HFF-Myc (cell line): ENCODE measurements at places on chromosomes 3 and 15.

GRCh38 chr3:155572085-155572484 lies 172.8 kb downstream of the PLCH1 start:
- DNase-seq, result no peak

GRCh38 chr3:10432156-10432845 lies 73.1 kb downstream of the ATP2B2 start:
- no peak for DNase-seq

- no peak for DNase-seq
Observed at GRCh38 chr3:63975723-63976122, 47.6 kb downstream of the PSMD6 start.

DNA sequence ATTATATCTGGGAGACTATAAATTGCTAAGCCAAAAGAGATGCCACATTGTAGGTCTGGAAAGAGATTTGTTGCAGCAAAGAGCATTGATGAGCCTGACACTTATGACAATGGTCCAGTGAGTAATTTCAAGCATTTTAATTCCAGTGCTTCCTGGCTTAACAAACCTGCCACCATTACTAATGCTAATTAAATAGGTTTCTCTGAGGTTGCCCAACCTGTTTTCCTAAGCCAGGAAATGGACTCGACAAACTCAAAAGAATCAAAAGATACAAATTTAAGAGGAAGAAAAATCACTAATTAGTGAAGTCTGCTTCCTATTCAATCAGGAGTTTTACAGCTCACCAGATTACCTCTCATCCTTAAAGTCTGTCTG lies 36.7 kb upstream of the CTDSPL start:
- DNase-seq, result no peak

DNA sequence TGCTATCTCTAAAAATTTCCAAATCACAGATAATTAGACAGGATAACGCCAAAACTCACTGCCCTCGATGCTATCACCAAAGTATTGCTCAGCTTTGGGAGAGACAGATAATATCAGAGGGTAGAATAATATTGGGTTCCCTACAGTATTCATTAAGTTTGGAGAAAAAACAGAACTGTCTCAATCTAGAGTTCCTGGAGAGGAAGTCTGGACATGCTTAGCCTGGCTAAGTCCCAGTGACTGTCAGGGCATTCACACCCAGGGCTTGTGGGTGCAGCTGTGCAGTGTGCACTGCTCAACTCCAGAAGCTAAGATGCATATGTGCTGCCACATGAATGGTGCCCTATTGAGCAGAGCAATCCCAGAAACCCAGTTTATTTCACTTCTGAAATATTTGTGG lies 459.6 kb upstream of the DPH6 start:
- DNase-seq, result no peak

DNA sequence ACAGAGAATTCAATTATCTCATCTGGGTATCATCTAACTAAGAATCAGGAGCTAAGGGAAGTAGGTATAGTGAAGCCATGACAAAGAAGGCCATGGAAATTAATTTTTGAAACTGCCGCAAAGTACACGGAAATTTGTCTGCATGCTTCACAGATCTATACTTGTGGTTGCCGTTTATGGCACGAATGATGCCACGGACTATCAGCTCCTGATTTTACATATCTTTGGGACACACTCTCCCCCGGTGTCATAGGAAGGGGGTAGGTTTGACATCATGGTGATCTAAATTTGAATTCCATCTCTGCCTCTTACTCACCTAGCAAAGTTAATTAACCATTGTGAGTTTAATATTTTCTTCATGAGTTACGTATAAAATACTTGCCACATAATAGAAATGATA lies 14.0 kb downstream of the ARPP21 start:
- DNase-seq, result no peak

GRCh38 chr3:15557511-15557946 lies 36.0 kb upstream of the COLQ start:
- peak; percentile 52 for DNase-seq

GRCh38 chr15:25903024-25903581 lies 40.0 kb upstream of the ATP10A start:
- no peak for DNase-seq

DNA sequence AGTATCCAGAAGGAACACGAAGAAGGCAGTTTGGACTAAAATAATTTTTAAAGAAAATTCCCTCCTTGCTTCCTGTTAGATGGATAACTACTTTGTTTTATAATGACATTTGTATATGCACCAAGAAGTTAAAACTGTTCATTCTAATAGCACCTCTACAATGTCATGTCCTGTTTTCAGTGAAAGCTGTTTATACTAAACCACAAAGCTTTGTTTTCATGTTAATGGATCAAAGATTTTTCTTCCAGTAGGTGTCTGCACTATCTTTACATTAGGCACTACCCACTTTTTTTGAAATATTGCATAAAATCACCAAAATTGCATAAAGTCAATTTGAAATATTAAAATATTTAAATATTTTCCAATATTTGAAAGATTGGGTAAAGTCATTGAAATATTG lies 10.1 kb downstream of the RARRES1 start:
- DNase-seq, result no peak

DNA sequence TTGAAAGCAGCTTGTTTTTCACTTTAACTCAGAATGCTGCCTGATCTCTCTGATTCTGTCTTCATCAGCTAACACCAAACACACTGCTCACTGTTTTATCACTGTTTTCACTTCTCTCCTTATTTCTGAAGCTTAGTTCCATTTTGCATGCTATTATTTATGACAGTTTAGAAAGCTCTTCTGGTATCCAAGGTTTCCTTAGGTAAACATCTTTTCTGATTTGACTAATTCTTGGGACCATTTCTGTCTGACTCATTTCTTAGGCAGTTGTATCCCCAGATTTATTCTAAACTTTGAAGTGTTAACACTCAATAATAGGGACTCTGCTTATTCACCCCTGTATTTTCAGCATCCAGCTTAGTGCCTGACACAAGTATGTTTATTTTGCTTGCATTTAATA lies 167.7 kb downstream of the BCHE start:
- DNase-seq, result no peak

- DNase-seq, result no peak
Observed at GRCh38 chr3:171328419-171329082, 131.7 kb downstream of the TNIK start.

- DNase-seq, result no peak
Observed at GRCh38 chr3:45100981-45101407, 45.2 kb downstream of the CDCP1 start.

DNA sequence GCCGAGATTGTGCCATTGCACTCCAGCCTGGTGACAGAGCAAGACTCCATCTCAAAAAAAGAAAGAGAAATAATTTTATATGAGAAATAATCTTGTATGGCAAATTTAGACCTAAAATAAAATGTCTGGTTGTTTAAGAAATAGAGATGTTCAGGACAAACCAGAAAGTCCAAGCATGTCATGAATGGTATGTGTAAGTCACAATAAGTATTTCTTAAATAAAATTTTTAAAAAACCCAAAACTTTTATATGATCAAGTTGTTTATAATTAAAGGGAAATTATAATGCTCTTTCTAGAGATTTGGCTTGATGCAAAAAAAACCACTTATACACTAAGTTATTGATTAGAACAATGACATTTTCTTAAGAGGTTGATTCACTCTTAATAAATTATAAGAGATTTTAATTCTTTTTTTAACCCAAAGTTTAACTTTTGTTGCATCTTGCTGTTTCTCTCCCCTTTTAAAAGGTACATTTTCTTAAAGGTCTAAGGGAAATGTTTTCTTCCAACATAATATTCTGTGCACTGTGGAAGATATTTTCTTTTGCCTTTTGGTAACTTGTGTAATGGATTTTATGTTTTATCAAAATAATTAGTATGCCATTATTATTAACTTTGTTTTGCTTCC lies 105.7 kb downstream of the RTP4 start:
- no peak for DNase-seq

- DNase-seq, result no peak
Observed at GRCh38 chr3:123122525-123123315, 55.9 kb downstream of the PDIA5 start.

GRCh38 chr3:120894316-120895057 lies 13.5 kb upstream of the STXBP5L start:
- no peak for DNase-seq

DNA sequence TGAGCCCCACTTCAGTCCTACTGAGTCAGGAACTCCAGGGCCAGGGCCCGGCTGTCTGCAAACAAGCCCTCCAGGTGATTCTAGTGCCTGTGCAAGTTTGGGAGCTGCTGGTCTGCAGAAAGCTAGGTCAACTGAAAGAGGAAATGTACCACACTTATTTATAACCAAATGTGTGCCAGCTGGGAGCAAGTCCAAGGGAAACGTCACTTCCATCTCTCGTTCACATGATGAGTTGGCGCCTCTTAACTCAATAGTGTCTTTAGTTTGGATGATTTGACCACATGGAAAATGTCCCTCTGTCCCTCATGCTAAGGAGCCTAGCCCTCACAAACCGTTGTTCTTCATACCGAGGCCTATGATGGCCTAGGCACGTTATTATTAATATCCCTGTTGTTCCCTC lies 43.2 kb downstream of the GOLGA8S start:
- no peak for DNase-seq

GRCh38 chr3:24340966-24341365 lies 153.7 kb downstream of the THRB start:
- no peak for DNase-seq

DNA sequence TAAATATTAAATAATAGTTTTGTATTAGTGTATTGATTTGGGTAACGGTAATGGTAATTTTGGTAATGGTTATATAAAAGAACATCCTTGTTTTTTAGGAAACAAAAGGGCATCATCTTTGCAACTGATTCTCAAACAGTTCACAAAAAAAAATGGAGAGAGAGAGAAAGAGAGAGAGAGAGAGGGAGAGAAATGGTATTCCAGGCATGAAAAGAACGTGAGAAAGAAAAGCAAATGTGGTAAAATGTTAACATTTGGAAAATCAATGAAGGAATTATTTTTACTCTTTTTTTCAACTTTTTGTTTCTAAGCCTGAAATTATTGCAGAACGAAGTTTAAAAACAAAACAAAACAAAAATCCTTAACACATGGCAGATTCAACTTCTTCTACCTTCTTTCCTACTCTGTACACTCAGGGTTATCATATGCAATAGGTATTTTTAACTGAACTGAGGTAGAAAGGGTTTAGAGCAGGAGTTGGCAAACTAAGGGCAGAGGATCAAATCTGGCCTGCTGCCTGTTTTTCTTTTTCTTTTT lies 2.2 kb upstream of the GLB1 start:
- no peak for DNase-seq

GRCh38 chr3:98199020-98199419 lies 32.5 kb downstream of the OR5H15 start:
- no peak for DNase-seq

DNA sequence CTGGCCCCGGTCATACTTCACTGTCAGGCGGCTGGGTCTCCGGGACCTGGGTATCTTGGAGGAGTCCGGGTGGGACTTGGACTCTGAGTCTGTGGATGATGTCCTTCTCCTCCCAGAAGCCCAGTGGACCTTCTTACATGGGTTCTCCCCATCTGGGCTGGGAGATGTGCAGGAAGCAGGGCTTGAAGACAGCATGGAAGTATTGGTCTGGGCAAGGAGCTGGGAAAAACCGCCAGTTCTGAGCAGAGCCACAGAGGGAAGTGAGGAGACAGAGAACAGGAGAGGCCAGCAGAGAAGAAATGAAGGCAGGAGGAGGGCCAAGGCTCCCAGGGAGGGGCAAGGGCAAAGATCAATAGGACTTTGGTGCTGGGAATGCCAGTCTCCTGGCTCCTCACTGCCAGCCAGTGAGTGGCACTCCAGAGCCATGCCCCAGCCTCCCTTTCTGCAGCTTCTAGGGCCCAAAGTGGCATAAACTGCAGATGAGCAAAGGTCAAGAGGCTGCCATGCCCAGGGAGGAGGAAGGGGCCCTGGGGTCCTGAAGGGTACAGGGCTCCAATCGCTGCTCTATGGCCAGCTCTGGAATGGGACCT lies at the start of gene PPP1R14D:
Gene PPP1R14D, minus strand, starts transcription at position 262 of the 590 bp plus-strand sequence. Its CDS starts 67 bp downstream, at position 195.
- DNase-seq, result no peak

DNA sequence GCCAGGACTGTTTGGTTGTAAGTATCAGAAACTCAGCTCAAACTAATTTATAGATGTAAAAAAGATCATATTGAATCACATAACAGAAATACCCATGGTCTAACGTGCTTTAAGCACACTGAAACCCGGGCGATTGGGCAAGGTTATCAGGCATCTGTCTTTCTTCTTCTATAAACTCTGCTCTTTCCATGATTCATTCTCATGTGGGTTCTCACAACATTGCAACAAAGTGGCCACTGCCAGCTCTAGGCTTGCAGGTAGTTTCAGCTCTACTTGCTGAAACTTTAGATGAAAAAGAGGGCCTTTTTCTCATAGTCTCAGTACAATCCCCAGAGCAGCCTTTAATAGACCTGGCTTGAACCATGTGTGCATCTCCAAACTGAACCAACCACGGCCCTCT lies 456.1 kb downstream of the MFSD1 start:
- DNase-seq, result no peak

DNA sequence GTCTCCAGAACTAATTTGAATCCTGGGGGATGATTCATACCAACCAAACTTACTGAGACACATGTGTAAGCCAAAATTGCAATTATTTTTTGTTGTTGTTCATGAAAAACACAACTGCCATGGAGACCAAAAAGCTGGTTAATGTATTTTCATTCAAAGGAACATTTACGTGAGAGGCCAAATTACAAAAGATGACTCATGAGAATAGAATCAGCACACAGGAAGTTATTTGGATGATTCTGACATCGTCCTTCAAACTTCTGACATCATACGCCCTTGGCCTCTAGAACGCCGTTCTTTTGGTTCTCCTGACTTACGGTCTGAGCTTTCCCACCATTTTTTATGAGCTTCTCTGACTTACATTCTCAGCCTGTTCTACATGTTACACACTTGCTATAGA lies 3.0 kb upstream of the ZNF280D start:
- DNase-seq, result no peak

DNA sequence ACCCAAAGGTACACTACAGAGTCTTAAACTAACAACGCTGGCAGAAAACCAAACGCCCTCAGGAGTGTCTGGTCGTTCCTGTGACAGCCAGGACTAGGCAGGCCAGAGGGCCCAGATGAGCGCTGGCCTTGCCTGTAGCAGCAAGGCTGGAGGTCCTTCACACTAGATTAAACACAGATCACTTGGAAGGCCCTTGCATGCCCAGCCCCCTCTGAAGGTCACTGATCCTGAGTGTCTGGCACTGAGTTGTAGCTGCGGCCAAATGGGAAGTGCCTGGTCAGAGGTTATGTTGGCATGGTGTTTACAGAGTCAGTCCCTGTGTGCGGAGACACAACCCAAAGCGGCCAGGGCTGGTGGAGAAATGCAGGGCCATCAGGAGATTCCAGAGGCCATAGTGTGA lies 58.9 kb downstream of the ZNF621 start:
- DNase-seq, result no peak

GRCh38 chr3:105691053-105691452 lies 177.8 kb downstream of the CBLB start:
- no peak for DNase-seq

DNA sequence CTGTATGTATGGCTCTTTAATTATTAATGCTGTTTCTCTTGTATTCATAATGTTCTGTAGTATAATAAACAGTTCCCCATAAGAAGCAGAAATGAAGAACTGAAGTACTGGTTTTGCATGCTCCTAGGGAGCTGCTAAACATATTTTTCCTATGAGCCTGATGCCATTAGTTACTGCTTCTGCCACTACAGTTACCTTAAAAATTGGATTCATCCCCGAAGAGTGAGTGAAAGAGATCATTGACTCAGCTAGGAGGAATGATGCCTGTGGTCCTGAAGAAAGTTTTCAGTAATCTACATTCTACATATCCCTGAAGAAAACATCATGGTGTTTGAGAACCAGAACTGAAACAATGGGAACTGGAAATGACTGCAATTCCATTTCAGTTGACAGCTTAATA lies 37.1 kb upstream of the ST3GAL6 start:
- DNase-seq, result no peak

- DNase-seq, result no peak
Observed at GRCh38 chr15:51365417-51365816, 24.0 kb downstream of the GLDN start.

- no peak for DNase-seq
Observed at GRCh38 chr3:173748105-173748504, 350.6 kb downstream of the NLGN1 start.
